ENCODE measurements at places on chromosomes 11 and 22.

DNA sequence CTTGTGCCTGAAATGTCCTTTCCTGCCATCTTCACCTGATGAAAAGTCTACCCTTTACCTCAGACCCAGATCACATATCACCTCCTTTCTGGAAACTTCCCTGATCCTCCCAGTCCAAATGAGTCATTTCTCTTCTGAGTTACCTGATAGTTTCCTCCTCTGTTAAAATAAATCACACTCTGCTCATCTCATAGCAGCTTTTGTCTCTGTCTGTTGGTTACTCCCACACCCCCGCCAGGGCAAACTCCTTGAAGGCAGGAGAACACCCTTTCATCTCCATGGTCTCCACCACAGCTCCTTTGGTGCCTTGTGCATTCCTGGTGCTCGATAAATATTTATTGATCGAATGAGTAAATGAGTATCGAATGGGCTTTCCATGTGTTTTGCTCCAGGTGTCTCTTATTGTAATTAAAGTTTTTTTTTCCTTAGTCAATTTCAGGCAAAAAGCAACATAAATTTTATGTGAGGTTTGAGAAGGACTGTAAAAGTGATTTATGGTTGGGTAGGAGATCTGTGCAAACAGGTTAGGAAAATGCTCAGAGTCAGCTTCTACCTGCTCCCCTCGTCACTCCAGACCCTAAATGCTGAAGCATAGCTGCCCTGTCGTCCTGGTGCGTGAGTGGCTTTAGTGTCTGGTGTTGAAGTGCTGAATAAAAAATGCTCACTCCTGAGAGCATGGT, 178.2 kb downstream of the GRIK4 start:
- DNase-seq = no peak

DNA sequence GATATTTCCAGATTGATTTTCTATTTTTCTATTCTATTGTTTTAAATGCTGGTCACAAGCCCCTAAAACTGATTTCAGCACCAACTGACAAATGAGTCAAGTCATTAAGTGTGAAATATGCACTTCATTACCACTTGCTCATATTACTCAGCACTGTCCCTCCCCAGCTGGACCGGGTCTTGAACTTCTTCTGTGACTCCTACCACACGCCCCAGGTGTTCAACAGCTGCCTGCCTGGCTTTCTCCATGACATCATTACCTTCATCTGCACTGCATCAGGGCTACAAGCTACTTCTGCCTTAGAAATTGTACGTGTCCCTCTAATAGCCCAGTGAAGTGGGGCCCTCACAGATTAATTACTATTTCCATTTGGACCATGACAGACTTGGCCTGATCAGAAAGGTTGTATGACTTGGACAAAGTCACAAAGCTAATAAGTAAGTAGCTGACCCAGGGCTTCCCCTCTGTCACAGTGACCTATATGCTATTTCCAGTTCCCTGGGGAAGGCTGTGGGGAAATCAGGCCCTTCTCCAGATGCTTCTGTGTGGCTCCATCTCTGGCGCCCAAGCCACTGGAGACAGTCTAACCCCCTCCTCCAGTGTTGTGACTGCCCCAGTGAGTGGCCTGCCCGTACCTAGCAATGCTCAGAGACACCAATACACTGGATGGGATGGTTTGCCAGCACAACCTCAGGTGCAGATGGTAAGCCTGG, 18.1 kb downstream of the TBC1D10A start:
- DNase-seq = no peak

GRCh38 chr11:134349802-134350355, 18.1 kb downstream of the GLB1L2 start:
- no peak for DNase-seq

- no peak for DNase-seq
Observed at GRCh38 chr11:63993100-63993499, 6.9 kb downstream of the OTUB1 start.

DNA sequence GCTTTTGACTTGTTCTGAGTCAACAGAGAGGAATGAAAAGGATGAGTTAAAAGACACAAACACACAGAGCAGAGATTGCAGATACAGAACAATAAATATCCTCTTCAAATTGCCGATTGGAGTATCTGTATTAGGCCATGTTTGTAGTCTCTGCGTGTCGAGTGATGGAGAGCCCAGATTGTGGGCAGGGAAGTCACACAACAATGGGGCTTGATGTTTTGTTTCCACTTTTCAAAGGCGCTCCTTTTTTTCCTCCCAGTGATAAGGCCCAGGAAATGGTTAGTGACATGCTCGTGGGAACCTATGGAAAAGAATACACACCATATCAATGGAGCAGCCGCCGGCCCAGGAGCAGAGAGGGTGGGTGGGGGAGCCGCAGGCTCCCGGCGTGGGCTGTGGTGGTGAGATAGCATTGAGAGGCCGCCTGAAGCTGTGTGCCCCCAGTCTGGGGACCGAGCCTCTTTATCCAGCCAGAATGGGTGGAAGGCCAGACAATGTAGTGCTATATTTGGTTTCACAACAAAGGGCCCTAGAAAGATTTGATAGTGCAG, 555.9 kb downstream of the INSC start:
- no peak for DNase-seq

DNA sequence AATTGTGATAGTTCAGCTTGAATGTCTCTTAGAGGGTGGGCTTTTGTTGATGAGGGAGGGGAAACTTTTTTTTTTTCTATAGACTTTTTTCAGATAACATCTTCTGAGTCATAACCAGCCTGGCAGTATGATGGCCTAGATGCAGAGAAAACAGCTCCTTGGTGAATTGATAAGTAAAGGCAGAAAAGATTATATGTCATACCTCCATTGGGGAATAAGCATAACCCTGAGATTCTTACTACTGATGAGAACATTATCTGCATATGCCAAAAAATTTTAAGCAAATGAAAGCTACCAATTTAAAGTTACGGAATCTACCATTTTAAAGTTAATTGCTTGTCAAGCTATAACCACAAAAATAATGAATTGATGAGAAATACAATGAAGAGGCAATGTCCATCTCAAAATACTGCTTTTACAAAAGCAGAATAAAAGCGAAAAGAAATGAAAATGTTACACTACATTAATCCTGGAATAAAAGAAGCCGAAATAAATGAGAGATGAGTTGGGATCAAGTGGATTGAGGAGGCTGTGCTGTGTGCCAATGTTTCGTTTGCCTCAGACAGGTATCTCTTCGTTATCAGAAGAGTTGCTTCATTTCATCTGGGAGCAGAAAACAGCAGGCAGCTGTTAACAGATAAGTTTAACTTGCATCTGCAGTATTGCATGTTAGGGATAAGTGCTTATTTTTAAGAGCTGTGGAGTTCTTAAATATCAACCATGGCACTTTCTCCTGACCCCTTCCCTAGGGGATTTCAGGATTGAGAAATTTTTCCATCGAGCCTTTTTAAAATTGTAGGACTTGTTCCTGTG, 3.9 kb downstream of the MALAT1 start:
- DNase-seq = no peak

DNA sequence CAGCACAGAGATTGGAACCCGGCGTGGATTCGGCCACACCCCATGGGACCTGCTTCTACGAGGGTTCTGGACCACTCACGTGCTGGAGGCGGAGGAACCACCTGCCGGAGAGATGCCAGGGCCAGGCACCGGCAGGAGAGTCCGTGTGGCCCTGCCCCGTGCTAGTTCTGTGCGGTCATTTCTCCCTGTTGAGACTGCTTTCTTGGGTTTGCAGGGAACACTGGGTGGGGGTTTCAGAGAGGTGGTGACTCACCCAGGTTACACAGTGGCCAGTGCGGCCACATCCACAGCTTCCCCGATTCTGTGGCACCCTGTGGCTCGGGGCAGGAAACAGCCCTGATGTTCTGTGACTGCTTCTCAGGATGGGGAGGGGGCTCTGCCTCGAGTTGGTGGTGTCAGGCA, 3.6 kb upstream of the PHLDA2 start:
- no peak for DNase-seq

GRCh38 chr11:122724520-122724919, 69.0 kb downstream of the UBASH3B start:
- no peak for DNase-seq

DNA sequence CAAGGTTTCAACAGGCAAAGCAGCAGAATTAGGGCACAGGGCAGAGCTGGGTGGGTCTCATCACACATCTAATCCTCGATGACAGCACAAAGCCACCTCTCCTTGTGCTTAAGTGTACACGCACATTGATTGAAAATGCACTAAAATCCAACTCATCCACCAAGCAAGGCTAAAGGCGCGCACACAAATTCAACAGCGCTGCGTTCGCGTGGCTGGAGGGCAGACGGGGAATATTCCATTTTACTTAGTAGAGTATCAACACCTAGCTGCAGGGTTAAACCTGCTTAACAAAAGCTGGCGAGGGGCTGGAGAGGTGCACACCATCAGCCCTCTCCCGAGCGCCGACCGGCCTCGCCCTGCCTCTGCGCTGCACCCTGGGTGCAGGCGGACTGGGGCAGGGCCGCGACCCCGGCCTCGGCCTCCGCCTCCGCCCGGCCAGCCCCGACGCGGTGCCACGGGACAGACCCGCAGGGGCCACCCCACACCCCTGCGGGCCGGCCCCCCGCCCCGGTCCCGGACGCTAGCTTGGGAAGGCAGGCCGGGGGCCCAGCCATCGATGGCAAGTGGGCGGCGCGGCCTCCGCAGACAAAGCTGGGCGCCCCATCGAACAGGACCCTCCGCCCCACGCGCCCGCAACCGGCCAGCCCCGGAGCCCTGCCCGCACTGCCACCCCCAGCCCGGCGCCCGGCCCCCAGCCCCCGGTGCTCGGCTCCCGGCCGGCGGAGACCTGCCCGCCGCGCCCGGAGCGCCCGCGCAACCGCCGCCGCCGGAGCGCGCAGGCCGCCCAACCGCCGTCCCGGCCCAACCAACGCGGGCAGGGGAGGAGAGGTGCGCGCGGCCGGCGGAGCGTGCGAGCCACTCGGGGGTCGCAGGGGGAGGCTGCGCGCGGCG, 929 bp downstream of the PRDM10 start:
- no peak for DNase-seq

DNA sequence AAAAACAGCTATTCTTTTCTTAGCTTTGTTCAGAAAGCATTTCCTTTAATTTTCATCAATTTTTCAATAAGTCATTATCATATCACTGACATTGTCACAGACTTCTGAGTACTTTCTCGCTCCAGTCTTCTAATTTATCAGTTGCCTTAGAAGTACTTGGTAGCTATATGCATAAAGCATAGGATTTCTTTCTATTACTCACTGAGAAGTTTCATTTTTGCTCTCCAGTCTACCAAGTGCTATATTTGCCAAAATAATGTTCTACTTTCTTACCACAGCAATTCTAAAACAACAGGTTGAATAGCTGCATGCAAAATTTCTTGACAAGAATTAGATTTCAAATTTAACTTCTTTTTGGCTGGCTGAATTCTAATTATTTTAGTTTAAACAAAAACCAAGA, 116.3 kb downstream of the STK33 start:
- DNase-seq = no peak

DNA sequence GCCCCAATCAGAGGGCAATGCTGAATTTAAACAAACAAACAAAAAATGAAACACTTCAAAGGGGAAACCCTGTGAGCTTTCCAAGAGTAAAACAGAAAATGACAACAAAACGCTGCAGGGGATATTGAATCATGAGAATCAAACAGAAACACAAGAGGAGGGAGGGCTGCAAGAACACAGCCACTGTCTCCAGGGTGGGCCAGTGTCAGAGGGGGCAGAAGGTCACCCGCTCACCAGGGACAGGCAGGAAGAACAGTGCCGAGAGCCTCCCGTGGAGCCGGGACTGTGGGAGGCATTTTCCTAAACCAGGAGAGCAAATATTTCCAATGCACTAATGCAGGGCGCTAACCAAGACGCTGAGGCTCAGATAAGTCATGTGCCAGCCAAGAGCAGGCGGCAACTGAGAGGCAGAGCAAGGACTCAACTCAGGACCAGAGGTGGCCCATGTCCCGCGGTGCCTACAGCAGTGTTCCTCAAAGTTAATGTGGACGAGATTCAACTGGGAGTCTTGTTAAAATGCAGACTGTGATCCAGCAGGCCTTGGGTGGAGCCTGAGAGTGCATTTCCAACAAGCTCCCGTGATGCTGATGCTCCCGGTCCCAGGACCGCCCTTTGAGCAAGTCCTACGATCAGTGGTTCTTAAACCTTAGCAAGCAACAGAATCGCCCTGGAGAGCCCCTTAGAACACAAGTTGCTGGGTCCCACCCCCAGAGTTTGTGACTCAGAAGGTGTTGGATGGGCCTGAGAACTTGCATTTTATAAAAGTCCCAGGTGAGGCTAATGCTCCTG, 197.2 kb downstream of the TENM4 start:
- no peak for DNase-seq

GRCh38 chr11:110766316-110766715, 54.1 kb upstream of the ARHGAP20 start:
- no peak for DNase-seq

GRCh38 chr11:99325847-99326246, 305.1 kb downstream of the CNTN5 start:
- DNase-seq = no peak

Data from effector memory CD4-positive, alpha-beta T cell (primary cell).